ENCODE measurements at places on chromosomes 3 and 15.

DNA sequence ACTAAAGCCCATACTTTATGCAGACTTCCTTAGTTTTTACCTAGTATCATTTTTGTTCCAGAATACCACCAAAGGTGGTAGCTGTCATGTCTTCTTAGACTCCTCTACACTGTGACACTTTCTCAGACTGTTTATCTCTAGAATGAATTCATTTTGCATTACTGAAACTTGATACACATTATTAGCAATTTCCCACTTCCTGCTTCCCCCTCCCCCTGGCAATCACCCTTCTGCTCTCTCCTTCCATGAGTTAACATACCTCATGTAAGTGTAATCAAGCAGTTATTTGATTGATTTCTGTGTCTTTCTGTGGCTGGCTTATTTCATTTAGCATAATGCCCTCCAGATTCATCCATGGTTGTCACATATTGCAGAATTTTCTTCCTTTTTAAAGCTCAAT, 204.9 kb downstream of the STAG1 start:
- DNase-seq: no peak

- no peak for DNase-seq
Observed at GRCh38 chr3:39094851-39095677, 12.4 kb downstream of the GORASP1 start.

GRCh38 chr3:129684270-129684669, 77.8 kb upstream of the PLXND1 start:
- no peak for DNase-seq

DNA sequence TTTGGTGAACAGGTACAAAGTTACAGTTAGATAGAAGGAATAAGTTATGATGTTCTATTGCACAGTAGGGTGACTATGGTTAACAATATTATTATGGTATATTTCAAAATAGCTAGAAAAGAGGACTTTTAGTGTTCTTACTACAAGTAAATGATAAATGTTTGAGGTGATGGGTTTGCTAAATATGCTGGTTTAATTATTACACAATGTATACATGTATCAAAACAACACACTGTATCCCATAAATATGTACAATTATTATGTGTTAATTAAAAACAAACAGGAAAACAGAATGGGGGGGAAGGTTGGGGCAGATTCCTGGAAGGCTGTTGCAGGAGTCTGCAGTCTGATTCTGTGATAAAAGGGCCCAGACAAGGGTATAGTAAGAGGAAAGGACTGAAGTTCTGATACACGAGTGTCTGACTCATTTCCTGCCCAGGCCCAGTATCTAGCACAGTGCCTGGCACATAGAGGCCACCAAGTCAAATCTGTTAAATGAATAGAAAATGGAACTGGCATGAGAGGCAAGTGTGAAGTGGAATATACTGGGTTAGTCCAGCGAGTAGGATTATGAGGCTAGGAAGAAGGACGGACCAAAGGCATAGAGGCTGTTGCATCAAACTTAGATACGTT, 7.2 kb upstream of the ENTPD3 start:
- DNase-seq: no peak

DNA sequence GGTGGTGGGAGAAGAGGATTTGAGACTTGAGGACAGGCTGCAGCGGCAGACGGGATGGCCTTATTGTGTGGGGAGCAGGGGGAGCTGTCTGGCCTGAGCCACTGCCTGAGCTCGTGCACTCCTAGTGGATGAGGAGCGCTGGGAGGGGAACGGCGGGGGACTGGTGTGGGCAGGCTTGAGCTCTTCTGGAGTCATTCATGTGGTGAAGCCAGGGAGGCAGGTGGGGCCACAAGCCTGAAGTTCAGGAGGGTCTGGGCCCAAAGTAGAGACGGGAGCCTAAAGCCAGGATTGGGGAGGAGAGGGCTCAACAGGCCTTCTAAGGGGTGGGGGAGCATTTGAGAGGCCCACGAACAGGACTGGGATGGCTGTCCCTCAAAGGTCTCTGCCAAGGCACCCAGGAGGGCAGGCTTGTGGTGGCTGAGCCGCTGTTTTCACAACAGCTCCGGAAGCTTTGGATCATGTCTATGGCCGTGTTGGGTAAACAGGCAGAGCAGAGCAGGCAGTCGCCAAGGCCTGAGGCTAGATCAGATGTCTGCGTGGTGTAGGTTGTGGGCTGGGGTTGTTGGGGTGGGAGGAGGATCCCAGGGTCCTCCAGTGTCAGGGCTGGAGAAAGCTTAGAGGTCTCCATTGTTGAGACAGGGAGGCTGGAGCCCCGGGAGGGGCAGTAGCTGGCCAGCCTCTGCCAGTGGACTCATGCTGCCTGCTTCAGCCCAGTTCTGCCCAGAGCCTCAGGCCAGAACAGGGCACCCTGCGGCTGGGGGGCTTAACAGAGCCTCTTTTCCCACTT, 8.2 kb downstream of the PRKCD start:
- DNase-seq: no peak

DNA sequence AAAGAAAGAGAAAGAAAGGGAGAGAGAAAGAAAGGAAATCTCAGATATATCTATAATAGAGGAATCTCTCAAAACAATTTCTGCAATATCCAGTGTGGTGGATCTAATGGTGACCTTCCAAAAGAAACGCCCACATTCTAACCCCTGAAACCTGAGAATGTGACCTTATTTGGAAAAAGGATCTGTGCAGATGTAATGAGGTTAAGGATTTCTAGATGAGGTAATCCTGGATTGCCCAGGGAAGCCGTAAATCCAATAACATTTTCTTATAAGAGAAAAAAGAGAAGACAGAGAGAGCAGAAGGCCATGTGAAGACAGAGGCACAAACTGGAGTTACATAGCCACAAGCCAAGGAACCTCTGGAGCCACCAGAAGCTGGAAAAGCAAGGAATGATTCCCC, 307.6 kb downstream of the ZBTB20 start:
- DNase-seq: no peak

GRCh38 chr15:33226559-33227181, 32.2 kb upstream of the FMN1 start:
- DNase-seq: peak; percentile 10

- no peak for DNase-seq
Observed at GRCh38 chr15:70137967-70138366, 40.2 kb upstream of the TLE3 start.

- no peak for DNase-seq
Observed at GRCh38 chr15:33675246-33675645, 293.1 kb upstream of the CHRM5 start.

GRCh38 chr3:25578059-25578458, 86.6 kb downstream of the TOP2B start:
- no peak for DNase-seq

DNA sequence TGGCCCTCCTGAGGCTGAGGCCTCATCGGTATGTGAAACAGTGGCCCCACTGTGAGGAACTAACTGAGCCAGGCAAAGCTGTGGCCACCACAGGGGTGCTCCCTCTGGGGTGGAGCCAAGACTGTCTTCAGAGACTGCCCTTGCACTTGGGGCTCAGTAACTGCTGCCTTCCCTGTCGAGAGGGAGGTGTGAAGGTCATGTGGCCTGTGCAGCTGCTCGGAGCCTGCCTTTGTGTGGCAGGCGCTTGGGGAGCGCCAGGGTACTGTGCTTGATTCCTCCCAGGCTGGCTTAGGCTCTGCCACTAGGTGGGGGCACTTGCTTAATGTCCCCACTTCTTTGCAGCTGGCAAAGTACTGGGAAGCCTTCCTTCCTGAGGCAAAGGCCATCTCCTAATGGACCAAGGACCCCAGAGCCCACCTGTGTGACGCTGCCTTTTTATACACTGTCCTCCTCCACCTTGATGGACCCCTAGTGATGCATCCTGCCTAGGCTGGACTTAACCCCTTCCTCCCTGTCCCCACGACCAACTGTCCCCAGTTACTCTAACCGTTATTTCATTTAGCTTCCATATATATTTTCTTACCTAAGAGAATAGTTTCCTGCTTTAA, 14.2 kb upstream of the SNX22 start:
- DNase-seq: no peak

GRCh38 chr3:52397676-52398399, 47.1 kb downstream of the SEMA3G start:
- no peak for DNase-seq

GRCh38 chr15:40098489-40099261, 10.0 kb downstream of the BMF start:
- DNase-seq: peak; percentile 50

- no peak for DNase-seq
Observed at GRCh38 chr3:75985432-75985831, 200.1 kb upstream of the ZNF717 start.

DNA sequence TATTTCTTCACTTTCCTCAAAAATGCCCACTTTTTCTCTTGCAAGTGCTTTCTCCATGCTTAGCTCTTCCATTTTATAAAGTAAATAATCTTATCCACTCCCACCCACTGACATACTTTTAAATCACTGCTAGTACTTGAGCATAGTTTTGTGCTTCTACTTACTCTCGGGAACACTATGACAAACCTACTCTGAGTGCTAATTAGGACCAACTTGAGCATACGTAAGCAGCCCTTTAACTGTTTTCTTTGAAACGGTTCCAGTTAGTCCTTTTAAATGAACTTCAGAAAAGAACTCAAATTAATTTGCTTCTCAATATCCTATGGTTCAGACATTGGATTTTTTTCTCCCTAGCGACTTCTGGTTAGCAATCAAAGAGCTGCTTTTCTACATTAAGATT, 280.0 kb upstream of the SOX2 start:
- no peak for DNase-seq

DNA sequence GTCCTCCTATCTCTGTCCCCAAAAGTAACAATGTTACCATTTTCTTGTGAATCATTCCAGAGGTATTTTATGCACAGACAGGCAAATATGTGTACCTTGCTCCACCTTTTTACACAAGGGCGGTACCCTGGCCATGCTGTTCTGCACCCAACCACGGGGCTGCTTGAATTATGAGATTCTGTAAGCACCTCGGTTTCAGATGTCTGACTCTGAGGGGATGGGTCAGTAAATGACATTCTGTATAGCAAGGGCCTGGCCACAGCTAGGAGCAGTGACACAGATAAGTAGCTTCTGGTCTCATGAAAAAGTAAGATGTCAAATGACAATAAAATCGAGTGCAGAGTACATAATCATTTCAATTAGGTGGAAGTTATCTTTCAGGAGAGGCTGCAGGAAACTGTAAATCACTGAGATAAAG, 30.4 kb upstream of the FLNB start:
- no peak for DNase-seq

DNA sequence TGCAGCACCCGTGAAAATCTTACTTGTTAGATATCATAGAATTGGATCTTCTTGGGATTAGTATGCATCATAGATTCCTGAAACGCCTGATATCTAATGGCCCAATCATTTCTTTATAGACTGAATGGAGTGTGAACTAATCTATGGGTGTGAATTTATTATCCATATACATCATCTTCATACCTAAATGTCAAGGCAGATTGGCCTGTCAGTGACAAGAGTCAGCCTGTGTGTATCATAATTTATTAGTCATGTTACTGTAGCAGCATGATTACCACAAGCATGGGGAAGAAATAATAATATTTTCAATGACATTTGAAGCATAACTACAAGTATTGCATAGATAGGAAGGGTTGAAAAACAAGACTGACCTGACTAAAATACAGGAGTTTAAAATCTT, 235.8 kb downstream of the RAP2B start:
- no peak for DNase-seq

- DNase-seq: no peak
Observed at GRCh38 chr3:42734263-42734860, 31.8 kb upstream of the HHATL start.

GRCh38 chr3:153599685-153600084, 437.7 kb downstream of the RAP2B start:
- no peak for DNase-seq

- DNase-seq: no peak
Observed at GRCh38 chr3:41102053-41102556, 97.2 kb upstream of the CTNNB1 start.

DNA sequence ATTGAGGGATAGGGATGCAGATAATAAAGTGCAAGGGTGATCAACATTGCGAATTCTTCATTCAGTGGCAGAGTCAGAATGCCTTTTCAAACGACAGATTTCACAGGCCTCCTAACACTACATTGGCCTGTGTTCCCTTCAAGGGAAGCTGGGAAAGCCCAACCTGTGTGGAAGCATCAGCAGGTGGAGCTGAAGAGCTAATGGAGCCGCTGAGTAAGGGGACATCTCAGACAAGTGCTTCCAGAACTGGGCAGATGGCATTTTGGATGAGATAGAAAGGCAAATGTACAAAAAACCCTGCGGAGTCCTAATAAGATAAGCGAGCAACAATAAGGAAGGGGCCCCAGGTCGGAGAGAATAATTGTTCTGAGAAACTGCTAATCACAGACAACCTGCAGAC, 8.5 kb upstream of the SLC24A5 start:
- no peak for DNase-seq

- no peak for DNase-seq
Observed at GRCh38 chr15:39878406-39878785, 41.7 kb downstream of the GPR176 start.

DNA sequence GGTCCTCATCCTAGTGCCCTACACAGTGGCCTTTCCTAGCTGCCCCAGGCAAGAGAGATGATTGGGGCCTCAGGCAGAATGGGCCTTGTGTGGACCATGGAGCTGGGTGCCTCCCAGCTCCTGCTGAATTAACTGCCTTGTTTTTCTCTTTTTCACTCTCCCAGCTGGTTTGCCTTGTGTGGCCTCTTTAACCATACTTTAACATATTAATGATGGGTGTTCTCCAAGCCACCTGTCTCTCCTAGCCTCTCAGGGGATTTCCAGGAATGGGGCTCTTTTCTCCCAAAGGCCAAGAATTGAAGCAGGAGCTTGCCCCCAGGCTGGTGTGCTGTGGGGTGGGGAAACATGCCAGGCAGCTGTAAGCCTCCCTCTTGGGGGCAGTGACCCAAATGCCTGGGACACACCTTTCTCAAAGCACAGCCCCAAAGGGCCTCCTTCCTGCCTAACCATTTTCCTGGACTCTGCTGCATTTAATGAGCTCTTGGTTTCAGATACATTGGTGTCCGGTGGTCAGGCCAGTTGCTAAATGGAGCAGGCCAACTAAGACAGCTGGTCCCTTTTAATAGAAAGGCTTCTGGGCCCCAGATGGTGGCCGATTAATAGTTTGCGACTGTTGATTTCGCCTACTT, 5.6 kb downstream of the ALPK3 start:
- no peak for DNase-seq

DNA sequence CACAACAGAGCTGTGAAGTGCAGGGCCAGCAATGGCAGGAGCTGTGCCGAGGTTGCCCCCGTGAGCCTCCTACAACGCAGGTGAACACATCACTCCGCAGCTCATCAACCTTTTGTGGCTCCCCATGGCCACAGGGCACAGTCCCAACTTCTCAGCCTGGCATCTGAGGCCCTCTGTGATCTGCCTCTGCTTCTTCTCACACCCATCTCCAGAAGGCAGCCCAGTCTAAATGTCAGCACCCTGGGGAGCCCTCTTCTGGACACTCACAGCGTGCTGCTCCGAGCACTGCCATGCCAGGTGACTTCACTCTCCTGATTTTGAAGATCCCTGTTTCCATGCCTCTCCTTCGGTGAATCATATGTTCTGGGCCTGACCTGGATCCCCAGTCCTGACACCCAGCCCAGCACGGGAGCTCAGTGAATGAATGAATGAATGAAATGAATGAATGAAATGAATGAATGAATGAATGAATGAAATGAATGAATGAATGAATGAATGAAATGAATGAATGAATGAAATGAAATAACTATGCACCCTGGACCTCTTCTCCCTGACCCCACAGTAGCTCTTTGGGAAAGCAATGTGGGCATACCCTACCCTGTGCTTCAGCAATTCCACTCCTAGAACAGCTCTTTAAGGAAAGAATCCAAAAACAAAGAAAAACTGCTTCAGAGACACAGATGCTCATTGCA, 17.9 kb upstream of the SKIC8 start:
- DNase-seq: no peak

Measured in stimulated activated CD4-positive, alpha-beta T cell treated with anti-CD3 and anti-CD28 coated beads, Interleukin-1b, Interleukin-23, amount 100 ng/mL, for 1 hour (primary cell).